ENCODE measurements at places on chromosomes 16 and 17.
A peak's percentile ranks its signal among the peaks of the same experiment; 100 is the strongest.

DNA sequence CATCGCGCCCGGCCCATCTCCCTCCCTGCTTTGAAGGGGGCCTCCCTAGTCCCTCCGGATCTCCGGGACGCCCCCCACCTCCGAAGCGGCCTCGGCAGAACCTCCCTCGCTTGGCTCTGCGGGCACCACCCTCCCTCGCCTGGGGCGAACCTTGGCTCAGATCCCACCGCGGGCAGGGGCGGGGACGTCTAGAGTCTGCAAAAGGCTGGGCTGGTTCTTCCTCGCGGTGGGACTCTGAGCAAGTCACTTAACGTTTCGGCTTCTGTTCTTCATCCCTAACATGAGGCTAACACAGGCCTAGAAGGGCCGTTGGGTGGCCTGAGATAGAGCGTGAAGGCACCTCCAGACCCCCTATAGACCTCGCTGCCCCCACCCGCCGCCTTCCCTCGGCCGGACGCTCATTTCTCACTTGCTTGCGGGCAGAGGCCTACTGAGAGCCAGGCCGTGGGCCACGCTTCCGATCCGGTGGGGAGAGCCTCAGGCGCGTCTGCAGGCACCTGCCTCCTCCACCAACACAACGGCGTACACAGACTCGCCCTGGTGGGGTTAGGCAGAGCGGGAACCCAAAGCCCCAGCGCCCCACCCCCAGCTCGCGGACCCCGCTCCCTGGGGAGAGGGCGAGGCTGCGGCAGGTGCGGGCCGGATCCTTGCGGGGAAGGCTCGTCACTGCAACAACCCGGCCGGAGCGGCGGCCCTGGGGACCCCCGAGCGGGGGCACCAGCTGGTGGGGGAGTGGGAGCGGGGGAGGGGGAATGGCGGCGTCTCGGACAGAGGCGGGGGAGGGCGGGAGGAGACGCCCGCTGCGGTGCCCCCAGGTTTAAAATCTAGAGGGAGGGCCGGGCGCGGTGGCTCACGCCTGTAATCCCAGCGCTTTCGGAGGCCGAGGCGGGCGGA, 5.4 kb downstream of the MYO1C start:
- DNase-seq = peak; percentile 43

DNA sequence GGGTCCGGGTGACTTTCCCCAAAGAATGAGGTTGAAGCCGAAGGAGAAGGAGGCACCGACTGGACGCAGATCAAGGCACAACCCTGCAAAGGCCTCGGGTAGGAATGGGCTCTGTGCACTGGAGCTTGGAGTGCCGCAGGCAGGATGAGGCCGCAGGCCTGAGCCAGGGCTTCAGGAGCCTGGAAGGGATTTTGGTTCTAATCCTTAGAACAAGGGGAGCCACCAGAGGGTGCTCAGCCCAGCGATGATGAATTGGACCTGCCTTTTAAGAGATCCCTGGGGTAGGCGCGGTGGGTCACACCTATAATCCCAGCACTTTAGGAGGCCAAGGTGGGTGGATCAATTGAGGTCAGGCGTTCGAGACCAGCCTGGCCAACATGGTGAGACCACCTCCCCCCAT, 8.1 kb downstream of the CIBAR2 start:
- DNase-seq = no peak

GRCh38 chr16:21128991-21129390, 21.7 kb downstream of the DNAH3 start:
- DNase-seq = no peak

GRCh38 chr17:80002070-80002641, 33.5 kb downstream of the TBC1D16 start:
- DNase-seq = no peak

- no peak for DNase-seq
These were observed 206.3 kb downstream of the RAB11FIP4 start for GRCh38 chr17:31597646-31598398.

GRCh38 chr16:9033125-9033830, 58.2 kb upstream of the HAPSTR1 start:
- DNase-seq = no peak

GRCh38 chr16:83494459-83494858, 313.3 kb upstream of the HSBP1 start:
- DNase-seq = no peak

DNA sequence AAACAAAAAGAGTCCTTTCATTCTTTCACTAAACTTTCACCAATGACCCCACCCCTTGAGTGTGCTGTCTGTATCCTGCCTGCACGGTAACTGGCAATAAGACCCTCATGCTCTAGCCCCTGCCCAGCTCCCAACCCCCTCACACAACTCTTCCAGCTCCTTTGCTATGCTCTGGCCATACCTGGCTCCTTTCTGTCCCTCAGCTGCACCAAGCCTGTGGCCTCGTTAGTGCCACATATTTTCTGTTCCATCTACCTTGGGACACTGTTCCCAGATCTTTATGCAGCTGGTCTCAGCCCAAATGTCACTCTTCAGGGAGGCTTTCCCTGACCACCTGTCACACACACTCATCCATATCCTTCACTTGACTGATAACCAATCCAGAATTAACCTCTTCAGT, 47.3 kb downstream of the C16orf82 start:
- DNase-seq = no peak

- DNase-seq = no peak
These were observed 5.7 kb downstream of the HOXB2 start for GRCh38 chr17:48539177-48539576.

- no peak for DNase-seq
These were observed 15.5 kb downstream of the ERCC4 start for GRCh38 chr16:13935408-13935807.

DNA sequence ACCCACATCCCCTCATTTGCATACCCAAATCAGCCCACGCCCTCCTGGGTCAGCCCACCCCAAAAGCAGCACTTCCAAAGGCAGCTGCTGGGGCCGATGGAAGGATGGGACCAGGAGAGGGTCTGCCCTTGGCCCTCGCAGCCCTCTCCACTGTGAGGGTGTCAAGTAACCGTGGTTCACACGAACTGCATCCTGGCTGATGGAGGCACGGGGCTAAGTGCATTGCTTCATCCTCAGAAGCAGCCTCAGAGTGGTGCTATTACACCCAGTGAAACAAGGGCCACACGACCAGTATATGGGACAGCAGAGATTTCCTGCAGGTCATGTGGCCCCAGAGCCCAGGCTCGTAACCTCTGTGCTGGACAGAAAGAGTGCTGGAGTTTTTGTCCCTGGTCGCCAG, 13.2 kb upstream of the ATP2A3 start:
- no peak for DNase-seq

GRCh38 chr17:75633486-75634375, 497 bp downstream of the SMIM5 start:
- peak; percentile 19 for DNase-seq

GRCh38 chr17:15882058-15882720, 62.7 kb upstream of the ADORA2B start:
- no peak for DNase-seq

DNA sequence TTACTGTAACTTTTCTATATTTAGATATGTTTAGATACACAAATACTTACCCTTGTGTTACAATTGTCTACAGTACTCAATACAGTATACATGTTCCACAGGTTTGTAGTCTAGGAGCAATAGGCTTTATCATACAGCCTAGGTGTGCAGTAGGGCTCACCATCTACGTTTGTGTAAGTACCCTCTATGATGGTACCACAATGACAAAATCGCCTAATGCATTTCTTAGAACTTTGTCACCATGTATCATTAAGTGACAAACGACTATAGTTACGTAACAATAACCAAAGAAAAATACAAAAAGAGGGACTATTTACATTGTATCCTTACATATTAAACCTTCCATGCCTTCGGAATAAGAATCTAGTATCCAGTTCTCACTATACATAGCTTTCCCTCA, 8.0 kb downstream of the STAT5B start:
- DNase-seq = no peak

GRCh38 chr17:48626245-48627117, at the start of gene HOXB9:
HOXB9 (minus strand) TSS chr17:48626358; CDS start chr17:48626269, 89 bp downstream.
- DNase-seq = no peak

DNA sequence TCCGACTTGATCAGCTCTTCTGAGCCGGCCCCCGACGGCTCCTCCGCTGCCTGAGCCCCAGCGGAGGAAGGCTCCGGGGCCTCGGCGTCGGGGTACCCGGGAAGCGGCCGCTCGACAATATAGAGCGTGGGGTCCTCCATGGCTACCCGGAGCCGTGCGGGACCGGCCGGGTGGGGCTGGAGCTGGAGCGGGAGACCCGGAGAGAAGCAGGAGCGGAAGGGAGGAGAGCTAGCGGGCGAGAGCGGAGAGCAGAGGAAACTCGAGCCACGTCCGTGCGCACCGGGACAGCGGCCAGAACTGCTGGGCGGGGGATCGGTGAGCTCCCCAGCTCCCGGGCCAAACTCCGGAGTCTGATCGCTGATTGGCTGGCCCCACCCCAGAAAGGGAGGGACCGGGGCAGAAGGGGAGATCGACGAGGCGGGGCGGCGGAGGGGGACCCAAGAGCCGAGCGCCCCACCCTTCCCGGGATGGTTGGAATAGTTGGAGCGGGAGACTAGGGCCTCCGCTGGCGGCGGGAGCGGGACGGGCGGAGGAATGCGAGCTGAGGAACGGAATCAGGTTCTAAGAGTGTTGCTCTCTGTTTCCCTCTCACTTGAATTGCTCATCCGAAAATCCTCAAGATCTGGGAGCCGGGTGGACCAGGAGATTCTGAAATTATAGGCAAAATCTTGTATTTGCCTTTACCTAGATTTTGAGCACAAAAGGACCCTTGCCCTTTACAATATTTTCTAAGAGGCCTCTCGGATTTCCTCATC, at the start of gene CAVIN1:
Gene CAVIN1, minus strand, starts transcription at position 299 of the 755 bp plus-strand sequence. Its CDS starts 159 bp downstream, at position 140.
- no peak for DNase-seq

- no peak for DNase-seq
These were observed 571.6 kb downstream of the HS3ST4 start for GRCh38 chr16:26263406-26263805.

DNA sequence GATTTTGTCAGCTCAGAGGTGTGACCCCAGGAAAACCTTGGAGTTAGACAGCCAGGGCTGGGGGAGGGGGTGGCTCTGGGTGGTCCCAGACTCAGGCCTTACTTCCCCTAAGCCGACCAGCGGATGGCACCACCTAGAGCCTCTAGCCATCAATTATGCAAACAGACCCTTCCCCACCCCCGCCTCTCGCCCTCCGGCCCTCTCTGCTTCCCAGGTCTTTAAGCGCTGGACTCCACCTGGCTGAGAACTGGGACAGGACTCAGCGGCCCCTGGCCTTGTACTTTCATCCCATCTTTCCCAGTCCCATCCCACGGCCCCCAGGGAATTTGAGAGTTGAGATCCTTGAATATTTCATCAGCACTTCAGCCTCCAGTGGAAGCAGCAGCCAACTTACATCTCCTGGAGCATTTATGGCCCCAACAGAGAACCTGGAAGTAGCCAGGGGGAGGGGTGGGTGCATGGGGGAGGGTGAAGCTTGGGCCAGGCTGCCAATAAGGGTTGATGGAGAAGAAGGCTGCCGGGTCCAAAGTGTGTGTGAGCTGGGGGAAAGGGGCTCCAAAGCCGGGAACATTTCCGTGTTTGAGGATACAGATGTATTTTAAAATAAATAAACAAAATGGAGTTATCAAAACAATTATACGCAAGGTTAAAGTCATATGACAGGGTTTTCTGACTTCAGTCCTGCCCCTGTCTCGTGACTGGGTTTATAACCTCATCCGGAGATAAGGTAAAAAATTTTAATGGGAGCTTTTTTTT, 7.5 kb upstream of the JUP start:
- DNase-seq = no peak

DNA sequence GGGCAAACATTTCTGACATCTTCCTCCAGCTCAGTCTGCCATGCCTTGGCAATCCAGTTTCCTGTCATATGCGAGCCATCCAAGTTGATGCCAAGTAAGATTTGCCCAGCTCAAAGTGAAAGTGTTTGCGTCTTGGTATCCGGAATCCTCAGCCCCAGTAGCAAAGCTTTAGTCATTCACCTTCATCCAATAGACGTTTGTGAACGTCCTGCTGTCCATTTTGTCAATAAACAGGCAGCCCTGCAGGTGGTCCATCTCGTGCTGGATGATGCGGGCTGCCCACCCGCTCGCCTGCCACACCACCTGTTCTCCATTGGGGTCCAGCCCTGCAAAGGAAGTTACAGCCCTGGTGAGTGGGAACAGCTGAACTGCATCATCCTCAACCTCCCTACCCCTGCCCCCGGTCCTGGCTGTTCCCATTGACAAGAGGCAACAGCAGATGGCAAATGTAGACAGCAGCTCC, 1.5 kb downstream of the PDF start:
- DNase-seq = no peak

- DNase-seq = no peak
These were observed 55.3 kb upstream of the SOX9 start for GRCh38 chr17:72065556-72065955.

GRCh38 chr17:49015924-49016774, 19.0 kb downstream of the IGF2BP1 start:
- no peak for DNase-seq

GRCh38 chr16:85419503-85420408, 193.4 kb upstream of the GSE1 start:
- no peak for DNase-seq

DNA sequence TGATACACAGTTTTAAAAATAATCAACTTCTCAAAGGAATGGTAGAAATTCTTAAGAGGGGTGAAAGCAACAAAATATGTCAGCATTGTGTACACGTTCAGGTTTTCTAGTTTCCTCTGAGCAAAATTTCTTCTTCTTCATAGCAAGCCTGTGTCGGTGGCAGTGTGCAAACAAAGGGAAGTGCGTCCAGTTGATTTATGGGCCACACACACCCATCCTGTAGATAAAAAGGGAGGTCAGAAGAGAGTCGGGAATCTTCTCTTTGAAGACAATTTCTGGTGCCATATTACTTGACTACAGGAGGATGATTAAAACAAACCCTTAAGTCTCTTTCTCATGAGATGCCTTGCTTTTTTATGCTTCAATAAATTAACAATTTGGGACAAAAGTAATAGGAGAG, 484.1 kb upstream of the SALL1 start:
- no peak for DNase-seq

DNA sequence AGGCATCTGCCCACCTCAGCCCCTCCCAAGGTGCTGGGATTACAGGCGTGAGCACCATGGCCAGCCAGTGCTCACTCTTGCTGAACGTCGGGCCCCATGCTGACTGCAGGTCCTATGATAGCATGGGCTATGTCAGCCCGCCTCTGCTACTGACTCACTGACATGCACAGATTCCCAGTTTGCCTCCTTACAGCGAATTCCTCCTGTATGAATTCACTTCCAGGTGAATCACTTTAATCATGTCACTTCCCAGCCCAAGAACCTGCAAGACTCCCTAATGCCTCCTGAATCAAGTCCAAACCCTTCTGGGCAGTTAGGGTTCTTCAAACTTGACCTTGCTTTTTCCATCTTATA, 16.1 kb upstream of the UBTF start:
- DNase-seq = no peak

DNA sequence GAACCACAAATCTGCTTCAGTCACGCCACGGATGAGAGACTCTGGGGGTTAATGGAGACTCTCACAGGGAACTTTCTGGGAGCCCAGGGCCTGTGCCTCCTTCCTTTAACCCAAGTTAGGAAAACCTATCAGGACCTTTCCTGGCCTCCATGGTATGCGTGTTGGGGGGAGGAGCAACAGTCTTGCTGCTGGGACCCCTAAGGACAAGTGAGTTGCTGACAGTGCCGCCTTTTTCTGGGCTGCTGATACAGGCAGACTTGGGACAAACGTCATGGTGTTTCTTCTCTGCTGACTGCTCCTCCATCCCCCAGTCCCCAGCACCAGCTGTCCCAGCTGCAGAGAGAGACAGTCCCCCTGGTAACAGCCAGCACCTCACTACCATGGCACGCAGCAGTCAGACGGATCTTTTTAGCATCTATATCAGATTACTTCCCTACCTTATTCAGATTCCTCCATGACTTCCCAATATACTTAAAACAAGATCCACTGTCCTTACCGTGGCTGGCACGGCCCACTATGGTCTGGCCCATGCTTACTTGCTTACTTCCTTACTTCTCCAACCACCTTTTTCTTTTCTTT, 6.5 kb downstream of the DPEP2NB start:
- no peak for DNase-seq

All from GM12864 (cell line).